ENCODE measurements at places on chromosomes 13 and 19. TPM values are rescaled to one million over a fixed set of nuclear protein-coding genes. Genes with fewer than 3 reads are reported as not detected.

PNKP gene
- total RNA-seq, result 152 TPM

ZNF543 gene
- 17.8 TPM for total RNA-seq

LMTK3 gene
- 0.55 TPM for total RNA-seq

PNMA8B gene
- total RNA-seq, result 53.3 TPM

RGCC gene
- 6.2 TPM for total RNA-seq

TPP2 gene
- 19.1 TPM for total RNA-seq

KLK10 gene
- total RNA-seq, result not detected

DNA sequence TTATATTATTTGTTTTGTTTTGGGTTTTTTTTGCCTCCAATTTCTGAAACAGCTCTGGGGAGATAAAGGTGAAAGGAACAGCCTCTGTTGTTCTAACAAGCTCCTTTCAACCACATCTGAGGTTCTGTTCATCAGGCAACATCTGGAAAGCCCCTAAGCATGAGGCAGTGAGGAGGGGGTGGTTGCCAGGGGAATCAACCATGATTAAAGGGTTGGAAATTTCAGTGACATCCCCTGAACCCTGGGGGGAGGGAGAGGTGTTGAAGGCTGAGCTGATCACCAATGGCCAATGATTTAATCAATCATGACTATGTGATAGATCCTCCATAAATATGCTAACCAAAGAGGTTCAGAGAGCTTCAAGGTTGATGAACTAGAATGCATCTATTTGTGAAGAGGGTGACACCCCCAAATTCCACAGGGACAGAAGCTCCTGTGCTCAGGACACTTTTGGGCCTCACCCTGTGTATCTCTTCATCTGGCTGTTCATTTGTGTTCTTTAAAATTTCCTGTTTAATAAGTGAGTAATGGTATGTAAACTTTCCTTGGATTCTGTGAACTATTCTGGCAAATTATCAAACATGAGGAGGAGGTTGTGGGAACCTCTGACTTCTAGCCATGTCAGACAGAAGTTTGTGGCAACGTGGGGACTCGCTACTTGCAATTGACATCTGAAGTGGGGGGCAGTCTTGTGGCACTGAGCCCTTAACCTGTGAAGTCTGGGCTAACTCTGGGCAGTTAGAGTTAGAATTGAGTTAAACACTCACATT lies 221.3 kb downstream of the NHLRC3 start:
- no peak for DNase-seq

- DNase-seq, result peak; percentile 61
Measured at GRCh38 chr13:99086267-99087097, 108.6 kb upstream of the DOCK9 start.

GRCh38 chr19:46785980-46786235 lies 2.5 kb downstream of the SLC1A5 start:
- no peak for DNase-seq

DNA sequence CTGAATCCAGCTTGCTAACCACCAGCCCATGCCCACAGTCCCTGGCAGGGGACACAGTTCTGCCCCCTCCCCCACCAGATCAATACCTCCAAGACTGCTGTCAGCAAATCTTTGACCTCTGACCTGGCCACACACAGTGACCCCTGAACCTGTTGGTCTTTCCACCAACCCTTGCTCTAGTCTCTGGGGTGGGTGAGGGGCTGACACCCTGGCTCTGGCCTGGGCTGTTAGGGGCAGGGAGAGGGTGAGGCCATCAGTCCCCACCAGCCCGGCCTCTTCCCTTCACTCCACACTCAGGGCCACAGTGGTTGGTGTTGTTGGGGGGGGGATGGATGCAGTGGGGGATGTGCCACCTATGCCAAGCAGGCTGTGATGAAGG lies 21.8 kb upstream of the SLC7A10 start:
- no peak for DNase-seq

DNA sequence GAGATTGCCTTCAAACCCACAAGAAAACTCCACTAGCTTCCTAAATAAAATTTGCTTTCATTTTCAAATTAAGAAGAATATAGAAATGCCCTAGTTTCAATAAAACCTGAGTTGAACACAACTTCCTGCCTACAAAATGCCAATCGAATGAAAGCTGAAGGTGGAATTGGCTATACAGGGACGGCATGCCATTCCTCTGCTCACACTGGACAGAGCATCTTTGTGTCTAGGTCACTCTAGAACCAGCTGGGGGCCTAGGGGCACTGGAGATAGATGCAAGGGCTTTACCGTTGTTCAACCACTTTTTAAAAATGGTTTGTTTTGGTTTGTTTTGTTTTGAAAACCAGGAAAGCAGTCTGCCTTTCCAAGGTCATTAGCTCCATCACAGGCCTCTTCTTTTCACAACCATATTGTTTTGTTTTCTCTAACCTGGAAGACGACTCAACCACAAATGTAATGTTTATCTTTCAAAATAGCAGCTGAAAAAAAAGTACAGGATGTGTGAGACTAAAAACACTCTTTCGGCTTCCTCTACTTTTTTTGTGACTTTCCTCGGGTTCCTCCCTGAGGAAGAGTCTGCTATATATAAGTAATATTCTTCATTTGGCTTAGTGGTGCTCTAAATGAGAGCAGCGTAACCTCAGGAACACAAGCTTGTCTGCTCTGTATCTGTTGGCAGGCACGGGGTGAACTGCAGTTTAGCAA lies 11.9 kb upstream of the ITM2B start:
- DNase-seq, result no peak

- DNase-seq, result no peak
Measured at GRCh38 chr19:33202546-33203507, 8.7 kb downstream of the LRP3 start.

DNA sequence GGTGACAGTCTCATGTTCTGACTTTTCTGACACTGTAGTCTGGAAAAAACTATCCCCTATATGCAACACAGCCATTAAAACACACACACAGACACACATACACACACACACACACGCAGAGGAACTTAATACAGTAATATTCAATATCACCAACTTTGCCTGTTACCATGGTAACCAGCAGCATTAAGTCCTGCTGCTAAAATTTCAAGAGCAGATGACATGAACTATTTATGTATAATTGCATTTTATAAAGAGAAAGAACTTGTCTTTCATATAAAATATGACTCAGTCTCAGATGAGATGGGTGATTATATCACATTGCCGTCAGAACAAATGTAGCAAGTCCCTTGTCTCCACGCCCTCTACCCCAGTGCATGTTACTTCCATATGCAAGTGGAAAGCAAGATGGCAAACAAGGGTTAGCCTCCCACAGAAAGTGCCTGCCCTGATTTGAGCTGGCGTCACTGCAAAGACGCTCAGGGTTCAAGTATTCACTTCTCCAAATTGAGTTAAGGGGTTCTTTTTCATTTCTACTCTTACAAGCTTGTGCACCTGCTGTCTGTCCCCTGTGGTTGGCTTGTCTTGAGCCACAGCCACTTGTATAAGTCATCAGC lies 576.8 kb downstream of the UQCRFS1 start:
- no peak for DNase-seq

GRCh38 chr13:35469806-35470525 lies 6.5 kb downstream of the MAB21L1 start:
- no peak for DNase-seq

DNA sequence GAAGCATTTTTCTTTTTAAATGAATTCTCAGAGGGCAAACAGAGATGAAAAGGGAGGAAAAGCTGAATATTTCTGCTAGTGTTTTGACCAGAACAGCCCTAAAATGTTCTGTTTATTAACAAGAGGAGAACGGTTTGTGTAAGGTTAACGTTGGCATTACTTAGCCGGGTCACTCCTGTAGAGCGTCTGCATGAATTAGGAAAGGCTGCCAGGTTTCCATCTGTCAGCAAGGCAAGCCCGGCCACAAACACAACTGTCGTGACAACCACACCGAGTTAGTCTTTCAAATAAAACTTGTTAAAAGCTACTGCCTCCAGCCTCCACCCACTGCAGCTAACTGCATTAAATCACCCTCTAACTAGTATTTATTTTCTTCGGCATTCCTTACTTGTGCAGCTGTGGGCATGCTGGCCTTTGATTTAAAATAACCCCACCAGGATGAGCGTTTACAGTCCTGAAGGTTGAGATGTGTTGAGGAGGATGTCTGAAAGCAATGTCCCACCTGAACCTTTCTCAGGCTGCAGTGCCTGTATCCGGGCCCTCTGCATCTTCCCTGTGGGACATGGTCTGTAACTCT lies 527.9 kb downstream of the FGF9 start:
- no peak for DNase-seq

DNA sequence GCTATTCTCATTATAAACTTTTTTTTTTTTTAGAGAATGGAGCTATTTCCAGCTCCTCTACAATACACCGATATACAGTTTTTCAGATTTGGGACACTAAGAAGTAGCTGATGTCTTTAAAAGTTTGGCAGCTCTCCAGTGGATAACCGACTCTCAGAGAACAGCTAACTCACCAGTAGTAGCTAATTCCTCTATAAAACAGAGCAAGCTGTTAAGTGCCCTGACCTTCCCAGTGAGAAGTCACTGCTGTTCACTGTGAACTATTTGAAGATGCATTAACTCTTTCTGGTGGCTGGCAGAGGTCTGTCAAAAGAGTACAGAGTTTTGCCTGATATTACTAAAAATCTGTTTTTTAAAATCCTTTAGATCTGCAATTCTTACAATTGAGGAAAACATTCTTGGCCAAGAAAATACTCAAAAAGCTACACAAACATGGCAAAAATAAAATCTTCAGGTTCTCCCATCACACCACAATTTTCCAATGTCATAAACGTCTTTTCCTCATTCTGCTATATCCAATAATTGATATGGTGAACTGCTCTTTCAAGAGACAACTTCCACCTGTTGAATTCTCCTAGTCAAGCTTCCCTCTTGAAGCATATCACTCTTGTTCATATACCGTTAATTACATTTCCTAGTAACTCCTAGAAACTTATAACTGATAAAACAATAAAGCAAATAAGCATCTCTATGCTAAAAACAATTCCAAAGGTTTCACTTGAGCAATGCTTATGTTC lies 44.2 kb downstream of the TBC1D4 start:
- DNase-seq, result no peak

Measured in adrenal gland (tissue), 19 donors.